Stimulated activated CD4-positive, alpha-beta T cell treated with anti-CD3 and anti-CD28 coated beads, Interleukin-4, amount 100 ng/mL, for 4 hours (primary cell): ENCODE measurements at places on chromosomes 11 and 22.
A peak's percentile ranks its signal among the peaks of the same experiment; 100 is the strongest.

DNA sequence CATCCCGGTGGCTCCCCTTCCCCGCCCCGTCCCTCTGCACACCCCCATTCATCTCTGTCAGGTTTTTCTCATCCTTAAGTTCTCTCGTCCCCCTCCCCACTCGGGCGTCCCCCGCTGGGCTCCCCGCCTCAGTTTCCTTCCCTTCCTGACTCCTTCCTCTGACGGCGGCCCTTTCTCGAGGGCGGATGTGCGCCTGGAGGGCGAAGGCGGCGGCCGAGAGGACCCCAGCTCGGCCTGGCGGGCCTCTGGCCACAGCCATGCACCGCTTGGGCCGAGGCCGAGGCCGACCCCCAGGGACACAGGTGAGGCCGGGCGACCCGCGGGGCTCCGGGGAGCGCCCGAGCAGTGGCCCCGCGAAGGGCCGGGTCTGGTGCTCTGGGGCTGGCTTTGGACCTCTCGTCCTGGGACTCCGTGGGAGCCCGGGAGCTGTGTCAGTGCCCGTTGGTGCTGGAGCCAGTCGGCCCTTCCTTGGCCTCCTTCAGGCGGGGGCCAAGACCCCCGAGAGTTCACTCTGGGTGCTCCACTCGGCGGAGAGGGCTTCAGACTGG lies 2.9 kb downstream of the PHLDB1 start:
- DNase-seq, result no peak

DNA sequence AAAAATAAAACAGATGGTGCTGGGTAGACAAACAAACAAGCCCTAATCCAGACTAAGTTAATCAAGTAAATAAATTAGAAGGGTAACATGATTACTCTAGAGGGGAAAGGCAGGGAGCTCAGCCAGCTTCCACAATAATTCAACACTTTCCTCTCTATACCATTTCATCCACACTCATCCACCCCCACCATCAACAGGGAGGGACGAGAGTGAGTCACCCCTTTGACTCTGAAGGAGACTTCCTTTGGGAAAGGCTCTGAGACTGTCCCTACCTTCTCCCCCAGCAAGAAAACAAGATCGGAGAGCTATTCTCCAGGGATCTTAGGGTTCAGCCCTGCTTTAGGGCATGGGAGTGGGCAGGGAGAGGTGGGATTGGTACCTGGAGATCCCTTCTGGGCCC lies 33.1 kb downstream of the TRIM66 start:
- no peak for DNase-seq

DNA sequence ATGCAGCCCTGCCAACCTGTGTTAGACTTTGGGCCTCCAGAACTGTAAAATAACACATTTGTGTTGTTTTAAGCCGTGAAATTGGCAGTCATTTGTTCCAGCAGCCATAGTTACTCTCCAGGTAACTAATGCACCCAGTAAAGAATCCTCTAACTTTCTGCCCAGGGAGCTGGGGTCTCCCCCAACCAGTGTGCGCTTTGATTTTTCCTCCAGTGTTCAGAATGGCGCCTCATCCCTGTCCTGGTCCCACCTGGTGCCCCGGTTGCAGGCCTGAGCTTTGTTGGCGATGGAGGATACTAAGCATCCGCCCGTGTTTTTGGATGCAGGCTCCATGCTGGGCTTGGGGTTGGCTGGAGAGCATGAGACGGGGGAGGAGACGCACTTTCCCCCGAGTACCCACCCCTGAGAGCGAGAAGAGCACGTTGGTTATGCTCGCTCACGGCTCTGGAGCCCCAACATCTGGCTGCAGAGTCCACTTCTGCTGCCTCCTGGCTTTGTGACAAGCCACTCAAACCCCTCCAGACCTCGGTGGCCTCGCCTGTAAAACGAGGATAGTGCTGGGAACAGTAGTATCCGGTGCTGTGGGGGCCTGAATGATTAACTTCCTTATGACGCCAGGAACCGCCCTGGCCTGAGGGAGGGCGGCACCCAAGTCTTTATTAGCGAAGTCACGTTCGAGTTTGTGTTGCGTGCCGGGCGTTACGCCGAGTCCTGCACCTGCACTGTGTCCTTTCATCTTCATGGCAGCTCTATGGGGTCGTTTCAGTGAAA lies 25.8 kb downstream of the MRGPRD start:
- no peak for DNase-seq

DNA sequence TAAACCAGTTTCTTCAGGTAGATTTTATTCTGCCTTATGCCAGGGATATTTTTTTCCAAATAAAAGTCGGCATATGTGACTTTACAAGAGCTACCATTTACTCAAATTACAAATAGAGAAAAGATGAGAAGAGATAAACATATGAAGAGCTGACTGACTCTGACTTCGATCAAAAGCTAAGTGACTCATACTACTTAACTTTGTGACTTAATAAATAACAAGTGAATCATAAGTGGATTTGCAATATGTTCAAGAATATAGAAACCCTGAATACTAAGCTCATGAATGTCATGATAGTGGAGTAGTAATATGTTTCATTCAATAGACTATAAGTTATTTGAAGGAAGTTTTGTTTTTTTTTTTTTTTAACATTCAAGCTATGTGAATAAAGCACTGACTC lies 130.5 kb upstream of the ANO3 start:
- DNase-seq, result no peak

- no peak for DNase-seq
These were observed 174.7 kb downstream of the IGLL1 start for GRCh38 chr22:23405366-23405851.

- DNase-seq, result no peak
These were observed 118.4 kb downstream of the KIAA1671 start for GRCh38 chr22:25070956-25071355.

DNA sequence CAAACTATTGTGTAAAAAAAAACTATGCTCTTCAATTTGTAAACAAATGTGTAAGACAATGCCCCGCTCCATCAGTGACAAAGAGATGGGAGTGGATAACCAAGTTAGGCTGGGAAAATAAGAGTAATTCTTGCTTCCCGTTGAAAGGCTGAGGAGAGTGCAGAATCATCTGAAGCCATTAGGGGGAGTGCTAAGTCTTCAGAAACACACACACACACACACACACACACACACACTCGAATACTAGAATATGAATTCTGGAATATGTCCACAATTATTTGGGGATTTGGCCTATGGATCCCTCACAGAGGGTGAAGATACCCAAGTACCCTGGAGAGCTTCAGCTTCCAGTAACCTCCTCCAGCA lies 27.8 kb upstream of the ROBO3 start:
- no peak for DNase-seq

GRCh38 chr11:33692541-33692940 lies 8.1 kb downstream of the C11orf91 start:
- no peak for DNase-seq

DNA sequence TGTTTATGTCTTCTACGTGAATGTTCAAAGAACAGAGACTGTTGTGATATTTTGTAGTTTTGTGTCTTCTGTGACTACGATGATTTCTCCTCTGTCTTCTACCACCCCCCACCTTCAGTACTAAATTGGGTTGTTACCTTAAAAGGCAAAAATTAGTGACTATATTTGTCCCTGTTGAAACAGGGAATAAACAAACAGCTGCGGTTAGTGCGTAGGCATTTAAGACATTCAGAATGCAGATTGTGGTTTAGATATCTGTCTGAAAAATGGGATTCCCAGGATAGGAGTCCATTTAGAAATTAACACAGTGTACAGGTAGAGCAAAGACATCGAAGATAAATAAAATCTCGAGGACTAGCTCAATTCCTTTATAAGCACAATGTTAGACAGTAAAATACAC lies 15.6 kb upstream of the ARHGAP42 start:
- no peak for DNase-seq

- DNase-seq, result no peak
These were observed 420.0 kb downstream of the MN1 start for GRCh38 chr22:27381552-27381951.

- DNase-seq, result no peak
These were observed 132.6 kb upstream of the SERPIND1 start for GRCh38 chr22:20641198-20641892.

GRCh38 chr11:22459048-22459447 lies 120.9 kb downstream of the SLC17A6 start:
- no peak for DNase-seq

DNA sequence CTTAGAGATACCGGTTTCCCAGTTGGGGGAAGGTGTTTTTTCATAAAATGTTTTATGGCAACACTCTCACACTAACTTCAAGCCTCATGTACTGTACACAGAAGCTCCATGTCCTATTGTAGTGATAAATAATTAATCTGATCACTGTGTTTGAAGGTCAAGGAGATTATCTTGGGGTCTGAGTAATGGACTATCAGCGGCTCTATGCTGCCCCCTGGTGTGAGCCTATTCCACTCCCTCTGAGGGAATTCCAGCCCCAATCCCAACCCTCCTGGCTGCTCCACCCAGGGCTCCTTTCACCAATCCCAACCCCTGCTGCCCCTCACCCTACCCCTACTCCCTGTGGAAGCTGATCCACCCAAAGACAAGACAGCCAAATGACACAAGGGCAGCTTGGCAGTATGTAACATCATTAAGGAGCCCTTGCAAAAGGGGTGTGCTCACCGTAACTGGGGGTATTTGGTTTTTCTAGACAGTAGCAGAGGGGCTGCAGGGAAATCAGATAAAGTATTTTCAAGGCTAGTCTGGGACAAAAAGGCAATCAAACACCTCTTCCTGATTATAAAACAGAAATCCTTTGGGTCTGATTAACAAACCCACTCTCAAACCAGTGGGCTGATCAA lies 22.3 kb downstream of the HPS4 start:
- DNase-seq, result peak; percentile 7

- DNase-seq, result no peak
These were observed 52.9 kb downstream of the C11orf58 start for GRCh38 chr11:16791191-16791961.

DNA sequence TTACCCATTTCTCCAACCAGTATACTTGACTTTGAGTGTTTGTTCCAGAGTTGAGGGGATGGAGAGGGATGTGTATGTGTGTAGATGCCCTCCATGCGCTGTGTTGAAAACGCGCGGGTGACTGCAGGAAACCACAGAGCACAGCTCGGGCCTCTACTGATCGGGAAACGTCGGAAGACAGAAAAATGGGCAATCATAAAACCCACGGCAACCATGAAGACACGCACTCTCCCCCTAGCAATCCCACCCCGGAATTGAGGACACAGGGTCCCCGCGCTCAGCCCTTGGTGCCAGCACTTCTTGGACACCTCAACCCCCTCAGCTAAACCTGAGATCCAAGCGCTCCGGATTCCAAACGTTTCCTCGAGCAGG lies 251 bp upstream of the UQCC3 start:
- no peak for DNase-seq

GRCh38 chr11:78476066-78476465 lies 58.4 kb upstream of the GAB2 start:
- no peak for DNase-seq

- no peak for DNase-seq
These were observed 23.2 kb upstream of the TXNRD2 start for GRCh38 chr22:19964701-19965386.

GRCh38 chr11:124080327-124081001 lies 34.8 kb upstream of the VWA5A start:
- DNase-seq, result no peak

DNA sequence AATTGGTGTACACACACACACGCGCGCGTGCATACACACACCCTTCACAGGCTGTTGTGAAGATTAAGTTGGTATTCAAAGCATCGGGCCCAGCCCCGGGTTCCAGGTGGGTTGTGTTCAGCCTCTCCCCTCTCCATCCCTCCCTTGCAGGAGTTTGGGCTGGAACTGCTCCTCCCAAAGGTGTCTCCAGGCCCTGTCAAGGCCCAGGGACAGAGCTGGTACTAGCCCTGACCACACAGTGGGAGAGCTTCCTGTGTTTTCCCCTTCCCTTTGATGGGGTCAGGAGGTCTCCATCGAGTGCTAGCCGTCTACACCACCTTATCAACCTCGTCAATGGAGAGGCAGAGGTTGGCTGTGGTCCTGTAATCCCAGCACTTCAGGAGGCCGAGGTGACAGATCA lies 36.5 kb upstream of the CSNK1E start:
- no peak for DNase-seq

DNA sequence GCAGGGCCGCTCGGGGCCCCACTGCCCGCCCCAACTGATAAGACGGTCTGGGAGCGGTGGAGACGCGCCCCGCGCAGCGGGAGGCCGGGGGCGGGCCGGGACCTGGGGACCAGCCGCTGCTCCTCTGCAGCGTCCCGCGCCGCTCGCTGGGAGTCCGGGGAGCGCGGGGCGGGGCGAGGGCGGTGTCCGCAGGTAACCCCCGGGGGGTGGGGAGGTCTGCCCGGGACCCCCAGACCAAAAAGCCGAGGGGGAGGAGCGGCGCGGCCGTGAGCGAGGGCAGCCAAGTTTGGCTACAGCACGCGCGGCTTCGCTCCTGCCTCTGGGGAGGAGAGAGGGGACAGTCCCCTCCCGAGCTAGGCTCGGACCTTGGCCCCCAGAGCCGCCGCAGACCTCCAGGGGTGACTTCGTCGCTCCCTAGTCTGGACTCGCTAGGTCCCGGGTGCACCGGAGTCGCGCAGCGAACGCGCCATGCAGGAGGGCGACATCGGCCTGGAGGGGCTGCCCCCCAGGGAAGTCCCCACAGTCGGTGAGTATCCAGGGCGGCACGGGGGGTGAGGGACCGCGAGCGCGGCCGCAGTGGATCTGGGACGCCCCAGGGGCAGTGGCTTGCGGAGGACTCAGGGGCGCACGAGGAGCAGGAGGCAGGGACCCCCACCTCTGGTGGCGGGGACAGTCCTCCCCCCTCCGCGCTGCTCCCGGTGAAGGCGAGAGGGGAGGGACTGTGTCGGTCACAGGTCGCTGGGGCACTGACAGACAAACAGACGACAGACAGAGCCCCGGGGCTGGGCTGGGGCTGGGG lies 92.3 kb upstream of the ANO1 start:
- no peak for DNase-seq

GRCh38 chr11:73393479-73394415 lies 17.5 kb downstream of the RELT start:
- DNase-seq, result peak; percentile 55

DNA sequence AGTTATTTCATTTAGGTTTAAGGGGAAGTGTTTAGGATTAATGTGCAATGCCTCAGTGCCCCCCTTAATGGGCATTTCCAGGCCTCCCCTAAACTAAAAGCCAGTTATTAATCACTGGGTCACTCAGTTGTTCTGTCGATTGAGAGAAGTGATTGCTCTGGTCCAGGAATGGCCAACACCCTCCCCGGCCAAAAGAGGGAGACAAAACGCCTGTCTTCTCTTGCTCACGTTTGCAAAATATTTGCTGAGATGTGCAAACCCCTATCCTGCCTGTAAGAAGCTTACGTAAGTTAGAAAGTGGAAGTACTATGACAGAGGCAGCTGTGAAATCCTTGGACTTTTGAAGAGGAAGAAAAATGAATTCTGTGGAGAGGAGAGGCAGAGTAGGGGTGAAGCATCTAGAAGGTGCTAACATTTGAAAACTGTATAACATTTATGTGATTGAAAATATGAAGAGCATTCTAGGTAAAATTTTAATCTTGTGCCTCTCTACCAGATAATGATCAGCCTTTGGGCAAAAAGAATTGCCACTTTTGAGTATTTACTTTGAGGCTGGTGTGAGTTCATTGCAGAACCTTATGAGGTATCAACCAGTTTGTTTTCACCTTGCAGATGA lies 37.7 kb downstream of the NTM start:
- no peak for DNase-seq
